ENCODE measurements at places on chromosomes 16 and 17. TPM values are rescaled to one million over a fixed set of nuclear protein-coding genes. Genes with fewer than 3 reads are reported as not detected.

- peak; percentile 52 for ATAC-seq
Observed at GRCh38 chr16:68265078-68265920, 973 bp downstream of the SLC7A6 start.

GRCh38 chr16:25951999-25952398 is 260.2 kb downstream of the HS3ST4 start:
- no peak for ATAC-seq

DNA sequence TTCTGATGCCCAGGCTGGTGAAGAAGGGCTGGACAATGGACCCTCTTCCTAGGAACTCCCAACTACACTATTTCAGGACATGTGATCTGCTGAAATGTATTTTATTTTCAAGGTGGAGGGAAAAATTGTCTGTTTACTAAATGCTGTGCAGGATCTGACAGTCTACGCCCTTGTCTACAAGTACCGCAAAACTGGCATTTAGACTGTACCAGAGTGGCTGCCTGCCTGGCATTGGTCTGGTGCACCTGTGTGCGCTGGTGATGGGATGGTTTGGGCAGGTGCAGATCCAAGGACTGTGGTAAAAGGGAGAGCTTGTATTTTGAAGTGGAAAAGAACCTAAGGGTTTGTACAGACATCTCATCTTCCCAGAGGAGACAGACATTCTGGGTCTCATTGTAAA is 79.7 kb downstream of the AIPL1 start:
- no peak for ATAC-seq

The SCIMP gene
- total RNA-seq, result not detected

- ATAC-seq, result no peak
Observed at GRCh38 chr17:80630560-80631120, 86.0 kb downstream of the RPTOR start.

GRCh38 chr17:43126911-43127290 is 1.7 kb upstream of the BRCA1 start:
- no peak for ATAC-seq

- peak; percentile 11 for ATAC-seq
Observed at GRCh38 chr17:30292286-30292858, 628 bp upstream of the BLMH start.

The TBX6 gene
- total RNA-seq, result 1.1 TPM

GRCh38 chr17:77111934-77112296 is 28.9 kb upstream of the SEC14L1 start:
- ATAC-seq, result no peak

The TMEM238L gene
- total RNA-seq, result not detected

- peak; percentile 91 for ATAC-seq
Observed at GRCh38 chr17:77645072-77646045, 313.1 kb upstream of the TNRC6C start.

The KRTAP4-1 gene
- not detected for total RNA-seq

The ENO3 gene
- 27.4 TPM for total RNA-seq

The ATP2C2 gene
- not detected for total RNA-seq

DNA sequence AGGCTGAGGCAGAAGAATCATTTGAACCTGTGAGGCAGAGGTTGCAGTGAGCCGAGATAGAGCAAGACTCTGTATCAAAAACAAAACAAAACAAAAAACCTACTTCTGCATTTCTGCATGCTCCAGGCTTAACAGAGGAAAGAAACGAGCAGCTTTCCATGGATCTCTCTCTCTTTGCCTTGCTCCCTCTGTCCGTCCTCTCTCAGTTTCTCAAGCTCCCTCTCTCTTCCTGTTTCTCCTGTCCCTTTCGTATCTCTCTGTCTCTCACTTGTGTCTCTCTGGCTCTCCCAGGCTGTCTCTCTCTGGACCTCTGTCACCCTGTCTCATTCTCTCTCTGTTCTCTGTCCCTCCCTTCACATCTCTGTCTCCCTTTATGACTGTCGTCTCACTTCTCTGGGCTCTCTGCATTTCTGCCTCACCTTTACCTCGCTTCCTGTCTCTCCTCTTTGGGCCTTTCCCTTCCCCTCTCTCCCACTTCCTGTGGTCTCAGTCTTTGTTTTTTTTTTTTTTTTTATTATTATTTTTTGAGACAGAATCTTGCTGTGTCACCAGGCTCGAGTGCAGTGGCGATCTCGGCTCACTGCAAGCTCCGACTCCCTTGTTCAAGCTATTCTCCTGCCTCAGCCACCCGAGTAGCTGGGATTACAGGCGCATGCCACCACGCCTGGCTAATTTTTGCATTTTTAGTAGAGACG is 4.1 kb upstream of the PITPNA start:
- peak; percentile 91 for ATAC-seq

- no peak for ATAC-seq
Observed at GRCh38 chr17:46787478-46787877, 31.0 kb downstream of the WNT3 start.

The TMEM204 gene
- 22.5 TPM for total RNA-seq

DNA sequence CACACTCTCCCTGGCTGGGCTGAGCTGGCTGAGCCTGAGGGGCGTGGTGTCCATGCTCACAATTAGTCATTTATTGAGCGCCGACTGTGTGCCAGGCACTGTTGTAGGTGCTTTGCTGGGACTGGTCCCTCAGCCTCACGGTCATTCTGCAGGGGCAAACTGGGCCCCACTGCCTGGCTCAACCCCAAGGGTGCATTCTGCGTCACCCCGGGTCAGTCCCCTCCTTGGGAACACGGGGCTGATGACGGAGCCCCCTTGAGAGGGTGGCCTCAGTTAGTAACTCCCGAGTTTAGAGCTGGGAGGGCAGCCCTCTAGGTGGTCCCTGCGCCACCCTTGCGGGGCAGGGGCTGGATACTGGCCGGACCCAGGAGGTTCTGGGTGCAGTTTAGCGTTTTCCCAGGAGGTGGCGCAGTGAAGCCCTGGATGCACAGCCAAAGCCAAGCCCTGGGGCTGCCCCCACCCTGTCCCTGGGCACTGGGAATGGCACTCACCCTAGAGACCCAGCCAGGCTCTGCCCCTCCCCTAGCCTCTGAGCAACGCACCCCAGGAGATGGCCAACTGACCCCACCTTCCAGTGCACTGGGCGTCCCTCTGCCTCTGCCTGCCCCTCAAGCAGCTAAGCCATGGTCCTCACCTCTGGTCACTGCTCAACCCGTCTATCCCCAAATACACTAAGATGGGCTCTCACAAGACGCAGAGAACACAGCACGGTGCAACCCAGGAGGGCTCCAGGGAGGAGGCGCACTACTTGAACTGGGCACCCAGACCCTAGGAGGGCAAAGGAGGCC is 243.2 kb upstream of the GSE1 start:
- ATAC-seq, result peak; percentile 38

DNA sequence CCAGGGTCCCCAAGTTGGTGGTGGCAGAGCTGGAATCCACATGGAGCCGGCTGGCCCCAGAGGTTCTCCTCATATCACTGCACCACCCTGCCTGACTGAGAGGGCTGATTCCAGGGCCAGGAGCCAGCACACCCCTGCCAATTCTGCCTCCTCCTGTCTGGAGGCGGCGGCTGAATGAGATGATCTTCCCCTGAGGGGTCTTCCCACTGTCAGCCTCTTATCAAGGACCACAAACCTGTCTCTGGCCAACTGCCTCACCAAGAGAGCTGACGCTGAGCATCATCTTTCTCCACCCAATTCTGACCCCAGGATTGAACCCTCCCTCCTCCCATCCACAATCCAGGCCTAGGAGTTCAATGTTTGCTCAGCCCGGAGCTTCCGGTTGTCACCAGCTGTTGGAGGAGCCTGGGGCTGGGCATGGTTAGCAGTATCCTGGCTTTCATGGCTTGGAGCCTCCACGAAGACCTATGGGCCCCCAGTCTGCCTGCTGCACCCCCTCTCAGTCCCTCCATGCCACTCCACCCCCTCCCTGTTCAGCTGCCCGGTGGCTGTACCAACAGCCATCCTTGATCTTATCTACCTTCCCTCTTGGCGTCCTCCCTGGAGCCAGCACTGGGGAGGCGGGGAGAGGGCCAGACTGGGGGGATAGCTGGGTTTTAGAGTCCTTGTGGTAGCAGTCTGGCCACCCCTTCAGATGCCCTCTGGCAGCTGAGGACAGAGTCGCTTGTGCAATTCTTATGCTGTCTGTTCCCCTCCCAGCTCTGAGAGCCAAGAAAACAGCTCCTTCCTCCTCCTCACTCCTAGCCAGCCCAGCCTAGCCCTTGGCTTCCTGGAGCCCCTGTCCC is 25.6 kb downstream of the ABCC3 start:
- ATAC-seq, result no peak

- ATAC-seq, result no peak
Observed at GRCh38 chr16:73703891-73704290, 592.7 kb upstream of the PSMD7 start.

DNA sequence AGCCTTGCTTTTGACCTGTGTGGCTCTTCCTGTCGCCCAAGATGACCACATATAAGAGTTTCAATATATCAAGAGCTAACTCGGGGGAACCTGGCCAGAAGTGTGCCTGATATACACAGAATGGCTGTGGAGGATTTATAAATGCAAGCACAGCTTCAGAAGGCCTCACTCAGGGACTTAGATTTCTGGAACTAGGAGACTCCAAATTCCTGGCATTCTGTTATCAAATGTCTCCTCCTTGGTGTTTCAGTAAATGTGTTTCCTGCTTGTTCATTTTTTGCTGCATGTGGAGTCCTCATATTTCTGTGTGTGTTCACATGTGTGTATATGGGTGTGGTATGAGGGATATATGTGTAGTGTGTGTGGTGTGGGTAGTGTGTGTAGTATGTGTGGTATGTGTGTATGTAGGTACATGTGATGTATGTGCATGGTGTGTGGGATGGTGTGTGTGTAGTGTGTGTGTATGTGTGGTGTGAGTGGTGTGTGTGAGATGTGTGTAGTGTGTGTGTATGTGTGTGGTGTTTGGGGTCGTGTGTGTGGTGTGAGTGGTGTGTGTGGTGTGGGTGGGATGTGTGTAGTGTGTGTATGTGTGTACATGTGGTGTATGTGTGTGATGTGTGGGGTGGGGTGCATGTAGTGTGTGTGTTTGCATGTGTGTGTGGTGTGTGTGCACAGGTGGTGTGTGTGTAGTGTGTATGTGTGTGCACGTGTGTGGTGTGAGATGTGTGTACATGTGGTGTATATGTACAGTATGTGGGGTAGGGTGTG is 981 bp upstream of the CD300H start:
- ATAC-seq, result no peak

DNA sequence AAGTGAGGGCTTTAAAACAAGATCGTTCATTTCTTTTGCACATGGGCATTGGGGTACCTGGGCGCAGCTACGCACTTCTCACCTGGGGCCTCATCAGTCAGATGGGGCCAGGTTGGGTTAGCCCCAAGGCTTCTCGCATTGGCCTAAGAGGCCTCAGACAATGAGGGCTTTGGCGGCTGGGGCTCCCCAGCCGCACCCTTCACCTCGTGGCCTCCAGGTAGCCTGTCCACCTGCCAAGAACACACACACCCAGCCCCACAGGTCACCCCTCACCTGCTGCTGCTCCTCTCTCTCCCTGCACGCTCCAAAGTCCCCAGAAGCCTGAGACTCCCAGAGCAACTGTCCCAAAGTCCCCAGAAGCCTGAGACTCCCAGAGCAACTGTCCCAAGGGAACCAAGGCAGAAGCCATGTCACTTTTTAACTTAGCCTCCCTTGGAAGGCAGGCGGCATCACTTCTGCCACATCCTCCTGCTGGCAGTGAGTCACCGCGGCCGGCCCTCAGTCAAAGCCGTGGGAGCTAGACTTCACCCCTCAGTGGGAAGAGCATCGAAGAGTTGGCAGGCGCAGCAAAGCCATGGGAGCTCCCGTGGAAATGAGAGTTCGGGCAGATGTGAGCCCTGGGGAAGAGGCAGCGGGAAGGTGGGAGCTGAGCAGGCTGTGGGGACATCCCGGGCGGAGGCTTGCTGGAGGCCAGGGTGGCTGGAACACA is 78.9 kb upstream of the PLCG2 start:
- no peak for ATAC-seq

- ATAC-seq, result no peak
Observed at GRCh38 chr17:68301438-68301959, 10.2 kb downstream of the ARSG start.

GRCh38 chr17:6706499-6706898 is 6.7 kb downstream of the SLC13A5 start:
- no peak for ATAC-seq

The ABCC6 gene
- total RNA-seq, result 0.24 TPM

GRCh38 chr16:81661082-81661481 is 118.0 kb upstream of the PLCG2 start:
- ATAC-seq, result no peak

GRCh38 chr16:15976225-15976812 is 26.9 kb downstream of the ABCC1 start:
- ATAC-seq, result no peak

GRCh38 chr17:48478224-48479013 is 48.4 kb upstream of the SKAP1 start:
- peak; percentile 75 for ATAC-seq

DNA sequence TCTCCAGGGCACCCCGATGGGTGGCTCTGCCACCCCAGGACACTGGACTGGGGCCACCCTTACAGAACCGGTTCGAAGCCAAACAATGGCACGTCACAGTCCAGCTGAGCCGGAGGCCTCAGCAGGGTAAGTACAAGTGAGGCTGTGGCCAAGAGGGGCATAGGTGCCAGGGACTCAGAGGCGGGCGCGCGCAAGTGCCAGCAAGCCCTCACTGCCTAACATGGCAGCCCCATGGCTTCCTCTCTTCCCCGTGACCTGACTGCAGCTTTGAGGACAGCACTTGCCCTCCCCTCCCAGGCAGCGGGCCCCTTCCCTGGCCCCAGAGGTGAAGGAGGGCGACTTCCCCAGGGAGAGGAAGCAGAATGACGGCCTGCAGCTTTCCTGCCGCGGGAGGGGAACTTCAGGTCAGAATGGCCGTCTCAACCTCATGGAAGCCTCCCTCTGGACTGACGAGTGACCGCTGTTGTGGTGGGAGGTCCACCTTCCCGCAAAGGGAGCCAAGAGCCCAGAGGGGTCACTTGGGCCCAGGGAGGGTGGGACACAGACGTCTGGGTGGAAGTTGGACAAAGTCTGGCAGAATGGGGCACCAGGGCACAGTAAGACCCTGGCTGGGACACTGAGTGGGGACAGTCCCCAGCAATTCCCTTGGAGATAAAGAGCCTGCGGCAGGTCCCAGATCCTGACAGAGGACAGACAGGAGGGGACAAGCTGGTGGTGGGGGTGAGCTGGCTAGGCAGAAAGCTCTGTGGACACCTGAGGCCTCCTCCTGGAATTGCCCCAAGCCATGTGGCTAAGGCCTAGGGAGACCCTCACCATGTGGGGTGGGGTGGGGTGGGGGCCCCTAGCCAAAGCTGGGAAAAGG is 52.1 kb upstream of the TOB1 start:
- ATAC-seq, result no peak

DNA sequence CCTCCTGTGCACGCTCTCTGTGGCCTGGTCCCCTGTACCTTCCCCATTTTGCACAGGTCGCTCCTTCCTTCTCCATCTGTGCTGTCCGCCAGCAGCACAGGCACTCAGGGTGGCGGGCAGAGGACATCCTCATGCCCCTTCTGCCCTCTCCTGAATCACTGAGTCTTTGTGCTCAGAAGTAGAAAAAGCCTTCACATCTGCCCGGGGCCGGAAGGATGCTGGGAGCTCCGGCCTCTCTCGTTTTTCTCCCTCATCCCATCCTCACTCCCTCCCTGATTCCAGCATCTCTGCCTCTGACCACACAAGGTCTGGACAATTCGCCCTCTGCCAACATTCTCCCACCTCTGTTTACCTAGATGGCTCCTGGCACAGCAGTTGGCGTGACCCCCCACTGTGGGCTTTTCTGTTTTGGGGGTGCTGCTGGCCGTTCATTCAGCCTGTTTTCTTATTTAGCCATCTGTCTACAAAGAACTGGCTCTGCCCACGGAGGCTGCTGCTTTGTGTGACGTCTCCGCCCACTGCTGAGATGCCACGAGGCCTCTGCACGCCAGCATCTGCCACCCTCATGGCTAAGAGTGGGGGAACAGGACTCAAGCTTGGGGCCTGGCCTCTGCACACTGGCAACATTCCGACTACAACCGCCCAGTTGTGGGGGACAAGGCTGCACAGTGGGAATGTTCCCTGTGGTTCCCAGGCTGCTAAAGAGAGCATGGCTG is 36.7 kb downstream of the SEC14L5 start:
- ATAC-seq, result no peak

- ATAC-seq, result peak; percentile 48
Observed at GRCh38 chr17:29444589-29444988, 54.4 kb downstream of the TAOK1 start.
